ENCODE measurements at places on chromosomes 4 and X.

- no peak for DNase-seq
These were observed at the start of gene MAP3K15 for GRCh38 chrX:19514791-19515614. TSS of gene MAP3K15 (minus strand) at chrX:19515508. CDS start at chrX:19515261, 247 bp downstream.

DNA sequence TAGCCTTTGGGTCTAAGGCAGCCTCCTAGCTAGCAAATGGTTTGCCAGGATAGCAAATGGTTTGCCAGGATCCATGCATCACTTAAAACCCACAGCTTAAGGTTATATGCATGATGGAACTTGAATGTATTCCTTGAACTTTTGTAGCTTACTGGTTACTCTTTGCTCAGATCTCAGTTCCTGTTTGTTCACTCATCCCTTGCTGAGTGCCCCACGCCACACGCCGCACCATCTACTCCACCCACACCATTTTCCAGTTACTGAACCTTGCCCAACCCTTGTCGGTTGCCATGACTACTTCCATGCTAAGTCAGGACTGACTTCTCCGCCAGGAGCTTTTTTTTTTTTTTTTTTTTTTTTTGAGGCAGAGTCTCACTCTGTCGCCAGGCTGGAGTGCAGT lies 29.5 kb upstream of the XIAP start:
- peak; percentile 60 for DNase-seq

DNA sequence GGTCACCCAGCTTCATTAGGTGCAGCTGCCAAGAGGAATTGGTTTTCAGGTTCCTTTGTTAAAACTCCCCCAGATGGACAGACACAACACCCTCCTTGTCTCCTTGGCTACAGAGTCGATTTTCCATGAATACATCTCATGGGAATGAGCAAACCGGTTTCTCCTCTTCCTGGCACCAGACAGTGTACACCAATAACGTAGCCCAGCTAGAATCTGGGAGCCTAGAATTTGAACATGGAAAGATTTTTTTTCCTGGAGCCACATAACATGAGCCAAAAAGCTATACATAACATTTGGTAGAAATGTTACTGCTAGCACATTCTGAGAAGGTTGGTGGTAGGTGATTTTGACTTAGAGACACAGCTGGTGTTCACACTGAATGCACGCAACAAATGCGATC lies 62.9 kb upstream of the SLC34A2 start:
- no peak for DNase-seq

DNA sequence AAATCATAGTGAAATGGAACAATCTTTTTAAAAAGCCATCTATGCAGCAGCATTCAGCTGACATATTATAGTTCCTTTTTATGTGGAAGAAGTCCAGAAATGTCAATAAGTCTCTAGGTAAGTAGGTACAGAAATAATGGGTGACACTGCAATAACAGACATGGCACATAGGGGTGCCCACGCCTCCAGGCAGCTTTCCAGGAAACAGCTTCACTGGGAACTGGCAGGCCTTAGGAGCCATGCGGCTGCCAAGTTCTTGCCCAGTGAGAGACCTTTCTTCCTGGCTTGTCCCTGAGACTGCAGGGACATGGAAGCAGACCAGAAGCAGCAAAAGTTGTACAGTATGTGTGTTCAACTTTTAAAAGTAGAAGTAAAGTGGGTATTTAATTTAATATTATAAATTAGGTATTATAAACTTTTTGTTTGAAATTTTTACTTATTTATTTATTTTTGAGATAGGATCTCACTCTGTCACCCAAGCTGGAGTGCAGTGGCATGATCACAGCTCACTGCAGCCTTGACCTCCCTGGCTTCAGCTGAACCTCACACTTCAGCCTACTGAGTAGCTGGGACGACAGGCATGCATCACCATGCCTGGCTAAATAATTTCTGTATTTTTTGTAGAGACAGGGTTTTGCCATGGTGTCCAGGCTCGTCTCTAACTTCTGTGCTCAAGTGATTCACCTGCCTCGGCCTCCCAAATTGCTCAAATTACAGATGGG lies 12.1 kb upstream of the ETNPPL start:
- no peak for DNase-seq

DNA sequence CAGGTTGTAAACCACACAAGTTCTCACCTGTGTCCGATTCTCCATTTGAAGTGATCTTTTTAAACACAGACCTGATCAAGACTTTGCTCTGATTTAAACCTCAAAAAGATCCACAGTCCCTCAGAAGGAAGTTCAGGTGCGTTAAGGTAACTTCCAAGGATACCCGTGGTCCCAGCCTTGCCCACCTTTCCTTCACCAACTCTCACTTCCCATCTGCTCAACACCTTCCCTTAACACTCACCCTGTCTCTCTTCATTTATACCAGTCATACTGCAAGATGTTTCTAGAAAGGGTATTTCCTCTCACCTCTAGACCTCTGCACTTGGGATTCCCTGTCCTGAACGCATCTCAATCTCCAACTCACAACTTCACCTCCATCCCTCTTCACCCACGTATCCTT lies 49.9 kb downstream of the ADGRA3 start:
- DNase-seq, result no peak

GRCh38 chrX:111349934-111350333 lies 62.1 kb downstream of the DCX start:
- no peak for DNase-seq

DNA sequence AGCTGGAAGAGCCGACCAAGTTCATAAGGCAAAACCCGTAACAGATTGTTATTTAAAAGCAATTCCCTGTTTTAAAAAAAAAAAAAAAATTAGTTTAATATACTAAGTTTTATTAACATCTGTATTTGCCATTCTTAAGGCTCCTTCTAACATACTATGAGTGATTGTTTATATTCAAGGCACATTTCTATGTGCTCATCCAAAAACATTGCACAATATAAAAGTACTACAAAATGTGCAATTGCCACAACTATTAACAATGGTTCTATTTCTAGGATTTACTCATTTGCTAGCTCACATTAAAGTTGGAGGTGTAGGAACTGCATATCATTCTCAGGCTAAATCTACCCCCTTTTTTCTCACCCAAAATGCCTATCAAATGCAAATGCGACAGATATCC lies 46.1 kb downstream of the CNOT6L start:
- no peak for DNase-seq

DNA sequence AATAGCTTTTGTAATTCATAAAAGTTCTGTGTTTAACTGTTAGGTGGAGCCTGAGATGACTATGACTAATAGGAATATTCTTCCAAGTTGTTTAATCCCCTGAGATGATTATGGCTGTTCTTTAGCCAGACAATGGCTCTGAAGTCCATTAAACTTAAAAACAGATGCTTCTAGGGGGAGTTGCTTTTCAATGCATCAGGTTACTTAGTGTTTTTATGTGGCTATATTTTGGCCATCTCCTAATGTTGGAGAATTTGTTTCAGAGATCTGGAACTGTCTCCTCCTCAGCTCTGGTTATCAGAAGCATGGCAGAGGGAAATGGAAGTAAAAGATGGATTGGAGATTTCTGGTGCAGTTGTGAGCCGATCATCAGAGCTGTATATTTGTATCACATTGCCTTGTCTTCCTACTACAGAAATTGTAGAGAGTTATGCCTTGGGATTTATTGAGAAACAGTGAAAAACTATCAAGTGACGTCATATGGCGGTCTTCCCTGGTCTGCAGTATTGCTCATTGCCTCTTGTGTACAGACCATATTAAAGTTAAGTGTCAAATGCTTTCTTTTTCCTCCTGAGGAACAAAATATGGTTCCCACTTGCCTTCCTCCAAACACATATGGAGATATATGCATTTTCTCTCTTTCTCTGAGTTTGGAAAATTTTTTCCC lies 29.8 kb downstream of the SGMS2 start:
- DNase-seq, result no peak

GRCh38 chr4:4574792-4575191 lies 32.9 kb upstream of the STX18 start:
- DNase-seq, result no peak

DNA sequence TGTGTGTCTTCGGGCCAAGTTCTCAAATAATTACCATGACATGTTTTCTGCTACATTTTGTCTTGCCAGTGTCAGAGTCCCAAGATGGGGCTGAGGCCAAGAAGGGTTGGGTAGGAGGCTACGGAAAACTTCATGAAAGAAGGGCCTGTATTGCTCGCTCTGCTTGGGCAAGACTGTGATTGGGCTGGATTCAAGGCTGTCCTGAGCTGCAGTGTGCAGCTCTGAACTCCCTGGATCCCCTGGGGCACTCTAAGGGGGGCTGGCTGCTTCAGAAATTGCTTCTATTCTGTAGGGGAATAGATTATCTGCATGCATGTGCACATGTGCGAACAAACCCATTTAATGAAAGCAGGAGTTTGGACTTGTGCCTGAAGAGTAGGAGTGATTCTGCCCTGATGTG lies 13.6 kb downstream of the TSPAN6 start:
- no peak for DNase-seq

GRCh38 chr4:88583631-88584470 lies 8.4 kb upstream of the HERC3 start:
- DNase-seq, result no peak

- DNase-seq, result no peak
These were observed 600.5 kb upstream of the GRIA3 start for GRCh38 chrX:122583551-122583950.

DNA sequence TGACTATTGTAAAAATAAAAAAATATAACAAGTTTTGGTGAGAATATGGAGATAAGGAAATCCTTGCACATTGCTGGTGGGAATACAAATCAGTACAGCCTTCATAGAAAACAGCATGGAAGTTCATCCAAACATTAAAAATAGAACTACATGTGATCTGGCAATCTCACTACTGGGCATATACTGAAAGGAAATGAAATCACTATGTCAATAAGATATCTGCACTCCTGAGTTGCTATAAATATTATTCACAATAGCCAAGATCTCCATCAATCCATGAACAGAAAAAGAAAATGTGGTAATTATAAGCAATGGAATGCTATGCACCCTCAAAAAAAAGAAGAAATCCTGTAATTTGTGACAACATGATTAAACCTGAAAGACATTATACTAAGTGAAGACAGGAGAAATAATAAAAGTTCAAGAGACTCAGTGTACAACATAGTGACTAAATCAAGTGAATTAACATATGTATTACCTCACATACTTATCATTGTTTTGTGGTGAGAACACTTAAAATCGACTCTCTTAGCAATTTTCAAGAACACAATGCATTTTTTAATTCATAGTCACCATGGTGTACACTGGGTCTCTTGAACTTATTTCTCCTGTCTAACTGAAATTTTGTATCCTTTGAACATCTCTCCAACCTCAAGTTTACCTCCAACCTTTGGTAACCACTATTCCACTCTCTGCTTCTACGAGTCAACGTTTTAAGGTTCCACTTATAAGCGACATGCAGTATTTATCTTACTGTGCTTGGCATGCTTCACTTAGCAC lies 1703.7 kb upstream of the AGA start:
- DNase-seq, result no peak

- DNase-seq, result no peak
These were observed 12.8 kb downstream of the RASL11B start for GRCh38 chr4:52874948-52875347.

GRCh38 chr4:123869286-123870215 lies 473.0 kb downstream of the SPRY1 start:
- DNase-seq, result no peak

- no peak for DNase-seq
These were observed 36.8 kb downstream of the TMPRSS11A start for GRCh38 chr4:67926485-67926884.

DNA sequence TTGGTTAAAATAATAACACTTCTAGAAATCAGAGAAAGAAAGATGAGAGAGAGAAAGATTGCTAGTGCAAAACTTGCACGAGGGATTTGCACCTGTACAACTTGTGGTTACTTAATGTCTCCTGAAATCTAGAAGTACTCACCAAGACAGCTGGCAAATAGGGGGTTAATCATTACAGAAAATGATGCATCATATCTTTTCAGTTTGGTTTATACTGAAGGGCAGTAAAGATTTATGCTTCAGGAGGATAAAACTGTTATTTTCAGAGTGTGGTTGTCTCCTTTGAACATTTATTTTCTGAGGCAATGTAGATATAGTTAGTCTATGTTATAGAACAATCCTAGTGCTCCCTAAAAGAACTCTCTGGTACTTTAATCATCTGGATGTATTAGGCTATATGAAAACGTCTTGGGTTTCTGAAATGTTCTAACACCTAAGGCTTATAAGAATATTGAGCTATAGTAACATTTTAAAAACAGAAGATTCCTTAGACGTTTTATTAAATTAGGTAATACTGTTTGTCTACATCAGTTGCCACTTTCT lies 13.3 kb downstream of the ATOH1 start:
- no peak for DNase-seq

GRCh38 chr4:178966644-178967043 lies 1524.4 kb upstream of the AGA start:
- no peak for DNase-seq
